Effector CD4-positive, alpha-beta T cell (primary cell): ENCODE measurements at places on chromosomes 1 and 21.

DNA sequence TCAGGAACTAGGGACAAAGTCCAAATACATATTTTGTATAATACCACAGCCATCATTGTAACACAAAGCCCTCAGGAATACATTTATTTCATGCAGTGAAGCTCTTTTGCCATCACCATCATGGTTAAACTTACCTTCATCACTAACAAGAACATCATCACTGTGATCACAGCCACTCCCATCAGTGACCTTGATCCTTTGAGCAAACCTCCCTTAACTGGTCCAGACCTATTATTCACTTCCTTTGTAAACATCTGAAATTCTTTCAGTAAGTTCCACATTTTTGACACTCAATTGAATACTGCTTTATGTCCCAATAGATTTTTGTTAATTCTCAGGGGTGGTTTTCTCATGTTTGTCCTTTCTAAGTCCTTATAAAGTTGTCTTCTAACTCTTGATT is 16.2 kb upstream of the KPRP start:
- DNase-seq: no peak

- DNase-seq: no peak
Observed at GRCh38 chr1:29470087-29470787, 233.9 kb downstream of the PTPRU start.

- no peak for DNase-seq
Observed at GRCh38 chr1:212542761-212543187, 65.8 kb upstream of the ATF3 start.

DNA sequence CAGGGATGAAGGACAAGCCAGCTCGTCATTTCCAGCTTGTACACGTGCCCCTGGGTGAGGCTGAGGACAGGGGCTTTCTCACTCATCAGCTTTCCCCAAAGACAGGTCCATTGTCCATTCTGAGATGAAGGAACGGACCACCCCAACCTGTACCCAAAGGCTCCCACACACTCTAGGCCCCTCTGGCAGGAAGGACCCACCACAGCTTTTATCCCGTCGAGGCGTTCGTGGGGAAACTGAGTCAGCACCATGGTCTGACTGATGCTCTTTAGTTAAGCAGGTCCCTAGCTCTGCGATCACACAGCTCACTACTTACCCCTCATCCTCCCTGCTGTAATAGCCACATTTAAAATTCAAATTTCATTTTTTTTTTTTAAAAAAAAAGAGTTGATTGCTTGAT is 117.3 kb downstream of the AJAP1 start:
- no peak for DNase-seq

DNA sequence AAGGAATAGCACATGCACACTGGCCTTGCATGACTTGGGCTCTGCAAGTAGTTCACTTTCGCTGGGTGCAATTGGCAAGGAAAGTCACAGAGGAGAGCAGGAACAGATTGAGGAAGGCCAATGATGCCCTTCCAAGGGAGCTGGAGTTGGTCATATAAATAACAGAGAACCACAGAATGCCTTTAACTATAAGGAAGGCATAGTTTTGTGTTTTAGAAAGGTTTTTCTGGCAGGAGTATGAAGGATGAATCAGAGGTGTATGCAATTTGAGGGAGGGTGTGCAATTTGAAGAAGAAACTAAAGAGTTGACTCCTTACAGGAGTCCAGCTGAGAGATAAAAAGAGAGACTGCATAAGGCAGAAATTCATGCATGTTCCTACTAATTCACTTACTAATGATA is 112.1 kb downstream of the PHTF1 start:
- DNase-seq: no peak

GRCh38 chr1:34806396-34806795 is 13.6 kb downstream of the GJA4 start:
- DNase-seq: no peak

DNA sequence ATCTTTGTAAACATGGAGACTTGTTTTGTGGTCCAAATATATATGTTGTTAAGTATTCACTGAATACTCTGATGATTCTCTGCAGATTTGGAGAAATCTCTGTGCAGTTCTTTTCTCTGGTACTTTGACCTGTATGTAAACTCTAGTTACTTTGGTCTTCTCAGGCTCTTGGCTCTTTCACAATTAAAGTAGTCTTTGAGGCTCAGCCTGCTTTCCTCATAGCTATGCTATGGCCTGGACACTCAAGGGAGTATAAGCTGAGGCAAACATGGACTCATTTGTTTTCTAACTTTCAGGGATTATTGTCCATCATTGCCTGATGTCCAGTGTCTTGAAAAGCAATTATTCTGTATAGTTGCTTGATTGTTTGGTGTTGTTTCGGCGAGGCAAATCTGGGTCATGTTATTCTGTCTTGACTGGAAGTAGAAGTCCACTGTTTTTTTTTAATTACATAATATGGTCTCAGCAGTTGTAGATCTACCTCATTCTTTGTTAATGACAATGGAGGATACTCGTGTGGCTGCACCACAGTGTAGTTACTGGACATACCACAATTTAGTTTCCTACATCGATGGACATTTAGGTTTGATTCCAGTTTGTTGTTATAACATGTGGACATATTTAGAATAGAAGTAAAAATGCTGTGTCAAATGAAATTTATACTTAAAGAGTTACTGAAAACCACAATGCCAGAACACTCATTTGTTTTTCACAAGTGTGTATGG is 9.2 kb downstream of the PTBP2 start:
- no peak for DNase-seq

DNA sequence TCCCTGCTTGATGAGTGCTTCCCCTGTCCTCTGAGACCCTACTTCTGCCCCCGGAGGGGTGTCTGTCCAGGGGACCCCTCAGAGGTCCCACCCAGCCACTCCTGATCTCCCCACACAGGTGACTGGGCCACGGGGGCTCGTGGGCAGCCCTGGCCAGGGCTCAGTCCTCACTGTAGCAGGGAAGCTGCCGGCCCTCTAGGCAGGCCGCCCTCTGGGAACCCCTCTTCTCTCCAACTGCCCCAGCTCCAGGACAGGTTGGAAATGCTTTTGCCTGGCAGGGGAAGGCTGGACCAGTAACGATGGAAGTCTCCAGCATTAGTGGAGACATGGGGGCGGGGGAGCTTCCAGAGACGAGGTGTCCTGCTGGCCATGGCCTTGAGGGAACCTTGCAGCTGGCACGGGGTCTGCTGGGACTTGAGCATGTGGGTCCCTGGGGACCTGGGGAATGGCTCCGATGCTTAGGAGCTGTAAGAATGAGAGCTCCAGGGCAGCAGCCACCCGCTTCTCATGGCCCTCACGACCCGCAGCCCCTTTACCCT is 3.1 kb upstream of the FNDC10 start:
- DNase-seq: no peak

- DNase-seq: no peak
Observed at GRCh38 chr1:54069791-54070170, 16.4 kb downstream of the TCEANC2 start.

GRCh38 chr1:180976732-180977357 is 45.8 kb downstream of the STX6 start:
- no peak for DNase-seq

DNA sequence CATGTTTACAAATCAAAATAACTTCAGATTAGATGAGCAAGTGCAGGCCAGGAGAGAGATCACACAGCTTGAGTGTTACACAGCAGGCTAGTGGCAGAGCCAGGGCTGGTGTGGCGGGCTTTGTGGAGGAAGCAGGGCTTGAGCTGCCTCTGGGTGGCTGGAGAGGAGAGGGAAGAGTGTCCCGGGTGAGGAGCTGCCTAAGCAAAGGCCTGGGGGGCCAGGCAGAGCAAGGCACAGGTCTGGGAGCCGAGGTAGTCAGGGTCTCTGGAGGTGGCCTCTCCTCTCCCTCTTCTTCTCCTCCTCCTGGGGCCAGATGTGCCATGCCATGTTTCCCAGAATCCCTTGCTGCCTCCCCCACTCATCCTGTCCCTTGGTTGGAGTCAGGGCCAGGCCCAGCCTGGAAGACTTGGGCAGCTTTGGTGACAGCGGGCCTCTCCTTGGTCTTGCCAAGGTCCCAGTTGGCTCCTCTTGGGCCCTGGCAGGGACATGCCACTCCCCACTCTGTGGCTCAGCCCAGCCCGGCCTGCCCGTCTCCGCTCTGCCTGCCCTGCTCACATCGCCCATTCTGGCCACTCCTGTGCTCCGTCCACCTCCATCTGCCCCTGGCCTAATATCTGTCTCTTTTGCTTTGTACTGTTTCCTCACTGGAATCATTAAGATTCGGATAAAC is 70.3 kb downstream of the PTPRU start:
- DNase-seq: no peak

DNA sequence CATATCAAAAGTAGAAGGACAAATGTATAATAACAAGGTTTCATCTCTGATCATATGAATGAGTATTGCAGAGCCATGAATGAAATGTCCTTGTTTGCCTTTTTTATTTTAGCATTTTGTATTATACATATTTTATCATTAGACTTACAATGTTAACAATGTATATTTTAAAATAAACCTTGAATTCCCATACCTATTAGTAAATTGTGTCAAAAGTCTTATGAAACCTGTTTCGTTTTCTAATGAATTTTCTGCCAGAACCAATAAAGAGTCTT is 646 bp downstream of the DNAJB4 start:
- no peak for DNase-seq

GRCh38 chr21:36117286-36117741 is 17.6 kb upstream of the CBR3 start:
- no peak for DNase-seq

DNA sequence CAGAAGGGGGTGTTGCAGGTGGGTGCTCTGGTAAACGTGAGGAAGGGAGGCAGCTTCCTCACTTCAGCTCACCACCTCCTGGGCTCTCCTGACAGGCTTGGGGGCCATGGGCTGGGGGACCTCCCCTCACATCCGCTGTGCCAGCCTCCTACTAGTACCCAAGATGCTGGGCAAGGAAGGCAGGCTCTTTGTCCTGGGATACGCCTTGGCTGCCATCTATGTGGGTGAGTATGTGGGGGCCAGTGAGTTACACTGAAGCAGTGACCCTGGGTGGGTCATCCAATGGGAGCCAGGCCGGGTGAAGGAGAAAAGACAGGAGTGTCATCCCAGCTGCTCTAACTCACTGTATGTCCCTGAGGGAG is 5.7 kb downstream of the DCST1 start:
- no peak for DNase-seq

DNA sequence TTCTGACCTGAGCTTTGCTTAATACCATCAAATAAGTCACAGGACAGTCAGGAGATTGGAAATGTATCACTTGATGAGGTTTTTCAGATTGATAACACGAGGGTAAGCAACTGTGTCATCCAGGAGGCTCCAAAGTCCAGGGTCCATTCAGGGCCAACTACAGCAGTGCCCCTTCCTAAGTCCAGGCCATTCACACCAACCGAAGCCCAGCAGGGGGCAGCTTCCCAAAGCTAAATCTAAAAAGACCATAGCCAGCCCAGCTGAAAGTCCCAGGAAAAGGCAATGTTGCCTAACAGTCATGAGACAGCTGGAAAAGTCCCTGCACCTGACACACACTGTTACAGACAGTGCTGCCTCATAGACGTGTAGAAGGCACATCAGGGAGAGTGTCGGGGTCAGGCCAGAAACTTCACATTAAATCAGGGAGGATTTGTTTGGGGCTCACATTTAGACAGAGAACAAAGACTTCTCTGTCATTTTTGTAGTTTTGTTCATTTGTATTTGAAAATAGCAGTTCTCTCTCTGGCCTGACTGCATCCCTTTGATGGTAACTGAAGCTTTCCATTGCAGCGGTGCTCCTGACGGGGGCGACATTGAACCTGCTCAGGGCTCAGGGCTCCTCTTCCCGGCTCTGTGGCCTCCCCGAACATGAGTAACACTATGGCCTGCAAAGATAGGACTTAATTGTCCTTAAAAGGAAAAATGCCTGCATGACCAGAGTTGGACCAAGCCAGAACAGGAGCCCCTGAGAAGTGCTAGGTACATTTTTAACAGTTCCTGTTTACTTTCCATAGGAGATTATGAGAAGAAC is 200.4 kb downstream of the NRIP1 start:
- DNase-seq: no peak

GRCh38 chr21:45827302-45827692 is 154.3 kb upstream of the COL6A1 start:
- no peak for DNase-seq

- DNase-seq: no peak
Observed at GRCh38 chr1:112317140-112317539, 78.9 kb upstream of the CTTNBP2NL start.

GRCh38 chr1:100869996-100870395 is 24.6 kb downstream of the EXTL2 start:
- no peak for DNase-seq

DNA sequence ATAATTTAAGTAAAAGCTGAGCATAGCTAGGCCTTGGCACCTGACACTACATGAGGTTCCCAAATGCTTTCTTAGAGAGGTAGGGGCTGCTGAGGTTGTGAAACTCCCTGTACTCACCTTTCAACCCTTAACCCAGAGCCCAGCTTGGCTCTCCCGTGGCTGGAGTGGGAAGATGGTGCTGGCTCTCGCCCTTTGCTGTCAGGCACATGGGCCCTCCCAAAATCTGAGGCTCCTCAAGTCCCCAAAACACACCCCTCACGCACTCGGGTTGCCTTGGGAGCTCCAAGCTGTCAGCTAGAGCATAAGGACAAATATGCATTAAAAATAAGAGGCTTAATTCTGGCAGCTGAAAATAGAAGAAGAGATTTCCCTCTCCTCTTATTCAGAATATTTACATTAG is 46.7 kb upstream of the PLPPR4 start:
- DNase-seq: no peak
